Activated T-cell treated with anti-CD3 and anti-CD28 coated beads for 24 hours (primary cell): ENCODE measurements at places on chromosomes 11 and 22.

DNA sequence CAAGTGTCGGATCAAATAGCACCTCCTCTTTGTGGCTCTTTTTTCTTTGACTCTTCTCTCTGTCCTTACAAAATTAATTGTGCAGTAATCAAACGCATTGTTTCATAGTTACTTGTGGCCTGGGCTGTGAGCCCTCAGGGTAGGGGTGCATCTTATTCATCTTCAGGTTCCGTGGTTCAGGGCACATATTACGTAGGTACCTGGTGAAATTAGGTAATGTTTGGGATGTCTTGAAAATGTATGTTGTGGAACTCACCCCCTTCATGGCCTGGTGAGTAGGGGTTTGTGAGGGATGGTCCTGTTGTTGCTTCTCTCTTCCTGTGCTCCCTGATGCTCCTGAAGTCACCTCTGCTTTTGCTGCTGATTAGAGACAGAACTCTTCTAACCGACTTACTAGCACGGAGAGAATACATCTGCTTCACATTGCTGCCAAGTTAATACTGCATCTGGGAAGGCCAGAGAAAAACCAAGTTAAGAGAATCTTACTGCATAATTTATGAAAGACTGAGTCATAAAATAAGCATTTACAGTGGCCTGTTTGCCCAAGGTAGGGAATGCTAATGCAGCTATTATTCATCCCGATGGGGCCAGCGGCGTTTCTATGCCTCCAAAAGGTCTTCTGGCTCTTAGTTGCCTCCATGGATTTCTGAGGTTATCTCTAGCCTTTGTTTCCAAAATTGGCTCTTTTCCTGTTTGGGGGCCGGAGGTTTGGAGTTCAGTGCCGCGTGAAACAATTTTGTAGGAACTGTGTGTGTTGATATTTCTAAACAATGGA lies 66.9 kb downstream of the TBC1D22A start:
- DNase-seq, result no peak

DNA sequence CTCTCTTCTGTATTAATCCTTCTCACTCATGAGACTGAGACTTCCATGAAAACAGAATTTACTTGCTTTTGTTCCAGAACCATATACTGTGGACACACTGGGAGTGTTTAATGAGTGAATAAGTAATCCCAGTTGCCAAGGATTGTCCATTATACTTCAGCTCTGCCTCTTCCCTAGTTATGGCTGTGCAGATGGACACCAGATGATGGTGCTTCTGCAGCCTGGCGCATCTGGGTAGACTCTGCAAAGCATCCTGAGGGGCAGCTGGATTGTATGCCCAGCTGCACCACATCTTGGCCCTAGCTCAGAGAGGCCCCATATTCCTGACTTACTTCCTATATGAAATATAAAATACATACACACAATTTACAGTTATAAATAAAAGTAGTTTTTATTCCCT lies 43.5 kb downstream of the DBX1 start:
- no peak for DNase-seq

- no peak for DNase-seq
Measured at GRCh38 chr22:44795701-44796630, 43.6 kb downstream of the ARHGAP8 start.

DNA sequence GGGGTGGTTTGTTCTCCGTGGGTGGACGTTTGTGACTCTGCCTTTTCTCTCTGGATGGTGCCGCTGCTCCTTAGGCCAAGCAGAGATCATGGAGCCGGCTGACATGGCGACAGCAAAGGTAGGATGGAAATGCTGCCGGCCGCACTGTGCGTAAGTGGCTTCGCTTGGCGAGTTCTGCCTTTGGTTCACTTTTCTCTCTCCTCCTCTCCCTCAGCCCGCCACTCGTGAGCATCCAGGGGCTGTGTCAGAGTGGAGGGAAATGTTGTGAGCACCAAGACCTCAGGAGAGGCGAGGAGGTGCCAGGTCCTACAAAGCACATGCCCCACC lies 80.5 kb downstream of the GRAMD1B start:
- DNase-seq, result no peak

GRCh38 chr11:14339356-14339755 lies 19.6 kb downstream of the RRAS2 start:
- DNase-seq, result no peak

- DNase-seq, result no peak
Measured at GRCh38 chr11:45392154-45392553, 106.0 kb upstream of the SYT13 start.

DNA sequence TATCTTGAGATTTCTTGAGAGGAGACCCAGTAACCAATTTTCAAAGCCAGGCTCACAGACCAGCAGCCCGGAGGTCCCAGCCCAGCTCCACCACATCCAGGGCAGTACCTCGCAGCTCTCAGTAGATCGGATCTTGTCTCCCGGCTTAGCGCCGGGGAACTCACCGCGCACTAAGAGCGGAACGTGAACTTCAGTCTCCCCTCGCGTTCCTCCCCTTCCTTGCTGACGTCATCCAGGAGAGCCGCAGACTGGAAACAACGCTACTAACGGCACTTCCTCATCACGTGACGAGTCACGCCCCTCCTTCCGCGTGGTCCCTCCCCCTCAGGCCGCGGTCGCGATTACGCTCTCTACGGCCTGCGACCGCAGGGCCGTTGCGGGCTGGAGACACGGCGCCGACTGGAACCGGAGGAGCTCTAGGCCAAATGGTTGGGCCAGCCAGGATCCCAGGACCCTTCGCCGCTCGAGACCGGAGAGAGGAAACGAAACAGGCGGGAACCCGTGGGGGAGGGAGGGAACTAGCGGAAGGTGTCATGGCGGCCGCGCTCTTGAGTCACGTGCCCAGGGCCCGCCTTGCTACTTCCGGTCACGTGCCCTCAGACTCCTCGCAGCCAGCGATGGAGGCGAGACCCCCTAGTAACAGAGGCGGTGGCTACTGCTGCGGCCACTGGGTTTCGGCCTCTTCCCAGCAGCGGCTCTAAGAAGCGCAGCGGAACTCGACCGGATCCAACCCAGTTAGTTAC lies at the start of the genes GTF2H1 and HPS5:
Gene GTF2H1, plus strand, starts transcription at position 599 of the 743 bp plus-strand sequence. CDS start 10,508 bp downstream, outside the sequence.
Gene HPS5, minus strand, starts transcription at position 172 of the 743 bp plus-strand sequence. CDS start 4,282 bp downstream, outside the sequence.
- DNase-seq, result peak; percentile 94

DNA sequence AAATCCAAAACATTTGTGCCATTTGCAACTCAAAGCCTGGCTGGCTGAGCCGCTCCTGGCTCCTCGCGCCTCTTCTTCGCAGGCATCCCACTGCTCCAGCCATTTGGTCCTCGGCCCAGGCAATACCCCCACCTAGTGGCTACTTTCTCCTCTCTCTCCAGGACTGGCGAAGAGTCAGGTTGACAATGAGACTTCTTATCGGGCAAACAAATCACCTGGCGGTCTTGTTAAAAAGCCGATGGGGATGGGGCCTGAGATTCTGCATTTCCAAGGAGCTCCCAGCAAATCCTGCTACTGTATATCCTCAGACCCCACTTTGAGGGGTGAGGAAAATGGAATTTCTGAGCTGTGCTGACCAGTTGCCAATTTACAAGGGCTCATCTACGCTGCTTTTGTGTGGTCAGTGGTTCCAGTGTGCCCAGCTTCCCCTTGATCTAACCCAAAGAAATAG lies 89.0 kb downstream of the ISX start:
- DNase-seq, result no peak

GRCh38 chr11:19511413-19512183 lies 201.0 kb upstream of the NAV2 start:
- no peak for DNase-seq

GRCh38 chr11:3198815-3199214 lies 19.8 kb downstream of the MRGPRG start:
- no peak for DNase-seq

DNA sequence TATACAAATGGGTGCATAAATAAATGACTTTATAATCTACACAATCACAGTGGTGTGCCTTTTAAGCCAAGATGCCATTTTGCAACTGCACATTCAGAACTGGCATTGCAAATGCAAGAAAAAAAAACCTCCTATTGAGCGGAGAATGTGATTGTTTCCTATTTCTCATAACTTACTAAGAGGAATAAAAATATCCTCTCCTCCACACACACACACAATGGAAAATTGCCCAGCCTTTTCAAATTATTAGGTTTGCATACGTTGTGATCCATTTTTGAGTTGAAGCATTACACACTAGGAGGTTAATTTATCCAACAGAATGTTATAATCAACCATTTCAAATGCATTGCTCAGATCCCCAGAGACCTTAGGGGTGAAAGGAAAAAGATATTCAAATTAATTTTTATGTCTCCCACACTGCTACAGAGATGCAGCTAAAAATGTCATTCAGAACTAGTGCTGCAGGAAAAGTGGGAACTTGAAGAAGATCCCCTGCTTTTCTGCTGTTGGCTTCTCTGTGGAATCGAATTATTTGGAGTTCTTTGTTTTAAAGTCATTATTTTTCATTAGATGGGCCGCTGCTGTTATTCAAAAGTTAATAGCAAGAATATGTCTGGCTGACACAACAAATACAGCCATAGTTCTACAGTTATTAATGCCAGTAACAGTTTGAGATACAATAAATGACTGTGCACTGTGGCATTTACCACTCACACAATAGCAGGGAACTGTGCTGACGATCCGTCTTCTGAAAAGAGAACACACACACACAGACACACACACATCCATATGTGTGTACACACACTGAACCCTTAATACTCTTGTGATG lies 299.9 kb upstream of the ANO5 start:
- DNase-seq, result no peak

DNA sequence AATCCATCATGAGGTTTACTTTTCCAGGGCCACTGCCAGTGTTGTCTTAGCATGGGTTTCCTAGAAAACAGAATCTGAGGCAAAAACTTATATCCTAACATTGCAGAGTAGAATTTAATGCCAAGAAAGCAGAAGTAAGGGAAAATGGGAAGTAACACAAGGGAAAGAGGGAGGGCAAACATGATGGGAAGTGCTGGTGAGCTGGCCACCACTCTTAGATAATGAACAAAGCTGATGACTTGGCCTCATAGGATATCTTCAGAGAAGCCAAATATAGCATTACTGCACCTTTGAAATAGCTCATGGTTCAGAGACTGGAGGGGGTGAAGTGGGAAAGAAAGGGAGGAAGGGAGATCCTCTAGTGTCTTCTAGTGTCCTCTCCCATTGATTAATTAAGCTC lies 24.8 kb upstream of the CALCB start:
- DNase-seq, result no peak

GRCh38 chr11:13091373-13091772 lies 82.3 kb downstream of the RASSF10 start:
- no peak for DNase-seq

- no peak for DNase-seq
Measured at GRCh38 chr11:40517122-40517521, 942.3 kb downstream of the LRRC4C start.

DNA sequence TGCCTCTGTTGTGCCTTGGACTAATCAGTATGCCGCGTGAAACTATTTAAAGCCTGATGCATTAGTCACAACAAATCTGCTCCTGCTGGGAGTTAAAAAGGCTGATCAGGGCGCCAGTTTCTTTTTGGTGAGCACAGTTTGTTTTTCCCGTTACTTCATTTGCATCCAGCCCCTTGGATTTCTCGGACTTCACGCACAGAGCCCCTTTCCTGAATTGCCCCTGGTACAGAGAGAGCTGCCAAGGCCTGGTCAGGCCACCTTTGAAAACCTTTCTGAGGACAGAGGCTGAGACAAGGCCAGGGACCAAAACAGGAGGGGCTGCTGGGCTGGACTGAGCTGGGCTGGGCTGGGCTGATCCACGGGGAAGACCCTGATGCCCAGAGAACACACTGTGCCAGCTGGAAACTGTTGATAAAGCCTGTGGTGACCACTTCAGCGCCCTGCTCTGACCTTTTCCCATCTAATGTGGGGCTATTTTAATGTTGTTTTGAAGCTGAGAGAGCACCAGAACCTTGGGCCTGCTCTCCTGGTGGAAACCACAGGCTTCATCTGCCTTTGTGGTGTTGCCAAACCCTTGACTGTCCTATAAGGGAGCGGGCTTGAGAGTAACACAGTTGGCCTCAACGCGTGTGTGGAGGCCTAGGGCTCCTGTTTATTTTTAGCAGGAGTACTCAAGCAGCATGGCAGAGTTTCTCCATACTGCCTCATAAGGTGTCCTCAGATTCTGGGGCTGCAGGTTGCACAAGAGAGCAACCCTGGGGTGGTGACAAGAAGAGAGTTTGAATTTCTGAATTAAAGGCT lies 44.2 kb downstream of the NAV2 start:
- DNase-seq, result no peak

DNA sequence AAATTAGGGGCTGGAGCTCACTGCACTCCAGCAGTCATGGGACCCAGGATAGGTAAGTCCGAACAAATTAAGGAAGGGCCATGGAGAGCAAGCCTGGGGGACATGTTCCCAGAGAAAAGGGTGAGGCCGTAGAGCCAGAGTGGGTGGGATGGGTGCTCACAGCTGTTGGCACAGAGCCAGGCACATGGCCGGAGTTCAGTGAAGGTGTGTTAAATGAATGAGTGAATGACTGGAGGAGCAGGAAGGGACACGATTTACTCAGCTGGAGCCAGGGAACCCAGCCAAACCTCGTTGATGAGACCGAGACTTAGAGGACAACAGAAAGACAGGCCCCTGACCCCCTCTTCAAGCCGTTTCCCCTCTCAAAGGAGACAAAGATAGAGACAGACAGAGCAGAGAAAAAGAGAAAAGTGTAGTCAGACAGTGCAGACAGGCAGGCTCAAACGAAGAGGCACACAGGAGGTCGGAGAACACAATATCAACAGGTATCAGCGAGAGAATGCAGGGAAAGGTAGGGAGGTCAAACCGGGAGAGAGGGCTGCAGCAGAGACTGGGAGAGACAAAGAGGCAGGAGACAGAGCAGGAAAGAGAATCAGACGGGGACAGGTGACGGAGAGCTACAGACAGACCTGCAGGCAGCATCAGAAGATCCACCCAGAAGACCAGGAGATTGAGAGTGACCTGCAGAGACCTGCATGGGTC lies 590 bp downstream of the SLCO2B1 start:
- DNase-seq, result no peak

DNA sequence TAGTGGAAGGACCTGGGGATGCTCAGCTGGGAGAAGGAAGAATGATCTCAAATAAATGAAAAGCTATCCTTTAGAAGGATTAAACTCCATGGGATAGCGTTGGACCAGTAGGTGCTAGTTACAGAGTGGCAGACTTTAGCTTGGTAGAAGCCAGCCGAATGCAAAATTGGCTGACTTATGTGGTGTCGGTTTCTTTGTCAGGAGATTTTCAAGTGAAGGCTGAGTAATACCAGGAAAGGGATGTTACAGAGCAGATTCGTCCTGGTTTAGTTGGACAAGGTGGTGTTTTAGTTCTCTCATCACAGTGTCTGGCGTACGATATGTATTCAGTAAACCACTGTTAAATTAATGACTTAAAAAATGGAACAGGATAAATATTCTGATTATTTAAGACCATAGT lies 26.0 kb downstream of the FDX1 start:
- no peak for DNase-seq

DNA sequence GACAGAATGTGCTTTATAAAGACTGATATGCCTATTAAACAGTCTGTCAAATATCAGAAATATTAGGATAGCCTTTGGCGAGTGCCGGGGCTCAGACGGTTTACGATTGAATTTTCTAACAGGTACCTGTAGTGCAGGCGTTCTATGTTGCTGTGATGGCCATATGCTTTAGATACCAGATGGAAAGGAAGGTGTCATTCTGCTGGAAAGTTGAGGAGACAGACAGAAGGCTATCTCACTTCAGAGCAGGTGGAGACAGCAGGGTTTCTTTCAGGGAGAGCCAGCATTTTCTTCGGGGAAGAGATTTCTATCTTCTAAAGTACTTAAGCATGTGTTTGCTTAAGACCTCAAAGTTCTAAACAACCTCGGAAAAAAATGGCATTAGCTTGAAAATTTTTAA lies 415.4 kb downstream of the NTM start:
- DNase-seq, result no peak

GRCh38 chr22:19086896-19087295 lies 35.3 kb downstream of the DGCR2 start:
- no peak for DNase-seq

- DNase-seq, result no peak
Measured at GRCh38 chr11:6197466-6198200, 1.4 kb upstream of the OR52W1 start.
